ENCODE measurements at places on chromosomes 6 and 20.
A peak's percentile ranks its signal among the peaks of the same experiment; 100 is the strongest.

- no peak for DNase-seq
Measured at GRCh38 chr6:55089325-55089724, 85.0 kb upstream of the HCRTR2 start.

DNA sequence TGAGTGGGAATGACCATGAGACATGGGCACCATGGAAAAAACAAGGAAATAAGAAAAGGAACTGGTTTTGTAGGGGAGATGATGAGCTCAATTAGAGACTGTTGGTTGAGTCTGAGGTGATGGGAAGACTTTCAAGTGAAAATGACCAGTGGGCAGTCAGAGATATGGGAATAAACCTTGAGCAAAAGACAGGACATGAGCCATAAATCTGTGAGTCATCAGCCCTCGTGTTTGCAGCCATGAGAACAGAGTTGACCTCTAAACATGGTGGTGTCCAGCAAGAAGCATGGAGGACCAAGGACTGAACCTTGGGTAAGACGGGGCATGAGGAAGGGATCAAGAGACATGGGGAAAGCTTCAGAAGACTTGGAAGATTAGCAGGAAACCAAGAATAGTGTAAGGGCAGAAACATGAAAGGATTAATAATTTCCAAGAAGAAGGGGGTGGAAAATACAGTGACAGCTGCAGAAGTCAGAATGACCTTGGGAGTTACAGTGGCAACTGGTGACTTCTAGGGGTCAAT lies 280.6 kb upstream of the PRDM1 start:
- DNase-seq = no peak

- no peak for DNase-seq
Measured at GRCh38 chr20:8646716-8647115, 422.2 kb upstream of the PLCB4 start.

GRCh38 chr6:104638841-104639290 lies 220.9 kb downstream of the HACE1 start:
- DNase-seq = no peak

GRCh38 chr6:43516367-43516696 lies 394 bp downstream of the YIPF3 start:
- DNase-seq = no peak

DNA sequence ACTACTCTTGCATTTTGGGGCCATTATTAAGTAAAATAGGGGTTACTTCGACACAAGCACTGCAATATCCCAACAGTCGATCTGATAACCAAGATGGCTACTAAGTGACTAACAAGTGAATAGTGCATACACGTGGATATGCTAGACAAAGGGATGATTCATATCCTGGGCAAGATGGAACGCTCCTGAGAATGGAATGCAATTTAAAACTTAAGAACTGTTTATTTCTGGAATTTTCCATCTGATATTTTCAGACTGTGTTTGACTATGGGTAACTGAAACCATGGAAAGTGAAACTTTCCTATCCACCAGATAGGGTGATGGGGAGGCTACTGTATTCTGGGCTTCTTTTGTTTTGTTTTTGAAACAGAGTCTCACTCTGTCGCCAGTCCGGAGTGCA lies 66.5 kb downstream of the ILRUN start:
- peak; percentile 17 for DNase-seq

- DNase-seq = no peak
Measured at GRCh38 chr6:107345393-107345792, 114.0 kb downstream of the PDSS2 start.

- DNase-seq = no peak
Measured at GRCh38 chr6:102549221-102549874, 1155.8 kb downstream of the GRIK2 start.

GRCh38 chr6:124927806-124928205 lies 34.4 kb upstream of the RNF217 start:
- peak; percentile 10 for DNase-seq

- peak; percentile 62 for DNase-seq
Measured at GRCh38 chr6:18022398-18023231, 35.2 kb upstream of the KIF13A start.

DNA sequence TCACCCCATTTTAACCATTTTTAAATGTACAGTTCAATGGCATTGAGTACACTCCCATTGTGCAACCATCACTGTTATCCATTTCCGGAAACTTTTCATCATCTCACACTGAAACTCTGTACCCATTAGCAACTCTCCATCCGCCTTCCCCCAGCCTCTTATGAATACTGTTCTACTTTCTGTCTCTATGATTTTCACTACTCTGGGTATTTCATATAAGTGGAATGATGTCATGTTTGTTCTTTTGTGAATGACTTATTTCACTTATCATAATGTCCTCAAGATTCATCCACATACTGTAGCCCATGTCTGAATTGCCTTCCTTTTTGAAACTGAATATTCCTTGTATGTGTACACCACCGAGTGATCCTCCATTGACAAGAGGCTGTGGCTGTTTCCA lies 92.9 kb upstream of the TOX2 start:
- DNase-seq = no peak

DNA sequence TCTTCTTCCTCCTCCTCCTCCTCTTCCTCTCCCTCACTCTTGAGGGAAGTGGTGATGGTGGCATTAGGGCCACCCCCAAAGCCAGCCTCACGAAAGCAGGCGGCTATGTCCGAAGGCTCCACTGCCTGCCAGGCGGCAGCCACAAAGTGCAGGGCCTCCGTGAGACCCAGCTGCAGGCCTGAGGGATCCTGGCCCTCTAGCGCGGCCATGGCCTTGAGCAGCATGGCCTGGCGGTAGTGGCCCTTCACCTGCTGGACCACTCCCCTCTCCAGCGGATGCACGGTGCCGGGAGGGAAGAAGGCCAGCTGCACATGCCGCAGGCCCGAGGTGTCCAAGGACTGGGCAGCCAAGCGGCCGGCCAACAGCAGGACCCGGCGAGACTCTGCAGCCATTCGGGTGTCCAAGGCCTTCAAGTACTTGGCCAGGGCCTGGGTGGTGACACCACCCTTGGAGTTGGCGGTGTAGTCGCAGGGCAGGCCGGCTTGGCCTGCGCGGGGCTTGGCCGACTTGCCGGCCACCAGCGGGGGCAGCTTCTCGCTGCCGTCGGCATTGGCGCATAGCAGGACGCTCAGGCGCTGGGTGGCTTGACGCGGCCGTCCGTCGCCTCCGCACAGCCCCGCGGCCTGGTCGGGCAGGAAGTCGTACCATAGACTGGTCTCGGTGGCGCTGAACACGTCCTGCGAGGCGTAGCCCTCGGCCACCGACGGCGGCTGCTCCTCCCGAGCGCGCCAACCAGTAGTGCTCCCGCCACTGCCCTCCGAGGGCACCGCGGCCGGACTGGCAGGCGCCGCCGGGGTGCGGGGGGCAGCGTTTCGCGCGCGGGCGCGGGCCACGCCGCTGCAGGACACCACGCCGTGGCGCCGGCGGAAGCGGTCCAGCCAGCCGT lies 1.1 kb downstream of the CENPB start:
- DNase-seq = no peak

- DNase-seq = no peak
Measured at GRCh38 chr6:130107710-130108109, 89.3 kb downstream of the L3MBTL3 start.

GRCh38 chr6:40082278-40083043 lies 148.2 kb upstream of the MOCS1 start:
- no peak for DNase-seq
